ENCODE measurements at places on chromosomes 4 and X.

DNA sequence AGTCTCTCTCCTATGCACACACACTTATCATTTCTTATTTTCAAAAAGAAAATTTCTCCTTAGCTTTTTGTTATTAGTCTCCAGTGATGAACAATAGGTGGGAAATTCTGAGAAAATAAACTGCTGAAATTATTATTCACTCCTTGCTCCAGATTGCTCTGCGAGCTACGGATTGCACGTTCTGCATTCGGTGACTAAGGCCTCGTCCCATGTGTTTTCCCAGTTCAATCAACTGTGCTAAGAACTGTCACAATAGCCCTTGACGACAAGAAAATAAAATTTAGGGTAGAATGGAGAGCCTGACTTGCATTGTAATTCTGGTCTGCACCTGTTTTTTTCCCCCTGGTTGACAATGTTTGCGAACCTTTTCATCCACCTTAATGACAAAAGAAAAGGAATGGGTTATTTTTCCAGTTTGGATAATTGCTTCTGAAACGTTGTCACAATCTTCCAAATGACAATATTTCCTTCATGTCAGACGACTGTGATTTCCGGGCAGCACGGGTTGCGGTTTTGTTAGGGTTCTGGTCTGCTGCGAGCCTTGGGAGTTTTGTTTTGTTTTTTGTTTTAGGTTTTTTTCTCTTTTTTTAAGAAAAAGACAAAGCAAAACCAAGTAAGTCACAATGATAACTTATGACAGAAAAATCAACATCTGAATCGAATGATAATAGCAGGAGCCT, 124.5 kb upstream of the NOCT start:
- no peak for DNase-seq

DNA sequence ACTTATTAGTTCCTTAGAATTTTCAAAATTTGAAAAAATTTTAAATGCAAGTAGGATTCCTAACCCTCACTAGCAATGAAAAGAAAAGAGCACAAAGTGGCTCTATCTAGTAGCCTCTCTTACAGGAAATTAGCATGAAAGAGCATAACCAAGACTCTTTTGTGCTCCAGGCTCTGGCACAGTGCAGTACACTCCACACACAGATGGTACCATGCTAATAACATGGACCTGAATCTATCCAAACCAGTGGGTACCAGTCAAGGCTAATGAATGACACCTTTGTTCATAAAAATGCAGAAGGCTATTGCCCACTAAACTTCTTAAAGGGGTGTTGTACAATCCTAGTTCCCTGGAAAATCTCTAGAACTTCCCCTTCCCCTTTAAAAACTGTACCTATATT, 119.0 kb downstream of the MANBA start:
- no peak for DNase-seq

DNA sequence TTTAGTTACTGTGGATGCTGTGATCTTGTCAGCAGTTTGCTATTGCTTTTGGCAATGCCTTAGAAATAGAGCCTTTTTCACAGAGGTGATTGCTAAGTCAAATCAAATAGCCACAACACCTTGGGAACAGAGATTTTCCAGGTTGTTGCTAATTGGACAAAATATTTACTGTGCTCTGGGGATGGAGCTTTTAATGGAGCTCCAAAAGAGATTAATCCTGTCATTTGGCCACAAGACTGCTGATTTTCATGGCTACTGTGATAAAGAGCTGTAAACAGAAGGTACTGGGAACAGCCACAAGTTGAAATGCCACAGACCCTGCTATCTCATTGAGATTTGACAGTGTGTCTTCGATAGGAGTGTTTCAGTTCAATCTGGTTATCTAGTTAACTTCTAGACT, 1715.2 kb upstream of the ADGRL3 start:
- DNase-seq, result no peak

DNA sequence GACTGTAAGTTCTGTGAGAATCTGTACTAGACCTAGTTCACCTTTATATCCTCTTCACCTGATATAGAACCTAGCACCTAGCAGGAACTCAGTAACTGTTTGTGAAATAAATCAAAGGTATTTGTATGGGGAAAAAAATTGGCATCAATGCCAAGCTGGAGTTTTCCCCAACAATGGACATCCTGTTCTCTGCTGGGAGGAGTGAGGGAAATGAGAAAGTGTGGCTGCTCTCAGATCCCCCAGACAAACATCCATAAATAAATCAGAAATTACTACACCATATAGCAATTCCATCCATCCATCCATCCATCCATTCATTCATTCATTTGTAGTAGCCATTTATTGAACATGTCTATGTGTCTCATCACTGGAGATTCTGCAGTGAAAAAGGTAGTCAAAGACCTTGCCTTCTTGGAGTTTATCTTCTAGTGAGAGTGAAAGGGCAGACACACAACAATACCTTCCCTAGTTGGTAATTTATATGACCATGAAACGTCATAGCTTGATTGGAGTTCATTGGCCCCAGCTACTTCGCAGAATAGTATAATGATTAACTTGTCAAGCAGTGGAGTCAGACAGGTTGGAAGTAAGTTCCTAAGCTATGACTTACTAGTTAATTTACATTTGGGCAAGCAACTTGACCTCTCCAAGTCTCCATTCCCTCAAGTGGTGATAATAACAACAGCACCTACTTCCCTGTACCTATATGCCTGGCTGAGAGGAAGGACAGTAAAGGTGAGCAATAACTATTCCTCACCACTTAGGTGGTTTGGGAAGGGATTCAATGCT, 98.7 kb upstream of the KIT start:
- no peak for DNase-seq

DNA sequence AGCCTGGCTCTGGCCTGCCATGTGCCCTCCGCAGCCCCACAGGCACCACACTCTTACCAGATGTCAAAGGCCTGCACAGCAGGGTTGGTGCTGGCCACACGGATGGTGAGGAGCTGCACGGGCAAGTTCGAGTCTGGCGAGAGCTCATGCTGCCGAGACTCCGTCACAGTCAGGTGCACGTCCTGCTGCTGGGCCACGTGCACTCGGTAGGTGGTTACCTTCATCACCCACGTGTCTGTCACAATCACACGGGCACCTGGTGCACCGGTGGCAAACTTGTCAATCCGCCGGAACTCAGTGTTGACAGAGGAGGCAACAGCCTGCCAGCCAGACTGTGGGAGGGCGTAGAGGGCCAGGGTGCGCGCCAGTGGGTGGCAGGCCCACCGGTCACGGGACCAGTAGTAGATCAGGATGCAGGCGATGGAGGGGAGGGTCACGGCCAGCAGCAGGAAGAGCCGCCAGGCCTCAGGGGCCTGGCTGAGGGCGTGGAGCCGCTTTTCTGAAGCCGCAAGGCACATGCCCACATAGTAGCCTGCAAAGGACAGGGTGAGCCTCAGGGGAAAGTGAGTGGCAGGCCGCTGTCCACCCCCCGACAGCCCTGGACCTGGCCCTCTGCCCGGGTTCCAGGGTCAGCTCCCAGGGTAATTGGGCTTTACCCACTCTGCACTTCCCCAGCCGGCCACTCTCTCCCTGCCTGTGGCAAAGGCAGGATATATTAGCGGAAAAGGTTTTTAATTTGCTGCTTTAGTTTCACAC, 2.9 kb downstream of the TMEM129 start:
- no peak for DNase-seq

DNA sequence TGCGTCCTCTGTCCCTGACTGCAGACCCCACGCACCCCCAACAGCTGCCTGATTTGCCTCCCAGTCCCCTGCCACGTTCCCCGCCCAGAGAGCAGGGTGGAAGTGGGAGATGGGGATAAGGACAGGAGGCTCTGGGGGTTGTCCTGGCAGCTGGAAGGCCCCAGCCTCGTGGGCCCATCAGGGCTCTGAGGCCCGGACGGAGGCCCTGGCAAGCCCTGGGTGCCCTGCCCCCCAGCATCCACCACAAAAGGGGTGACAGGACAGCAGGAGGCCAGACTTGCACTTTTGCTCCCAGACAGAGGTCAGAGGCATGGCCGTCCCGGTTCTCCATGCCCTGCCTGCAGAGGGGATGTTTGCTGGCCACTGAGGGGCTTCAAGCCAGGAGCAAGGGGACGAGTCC, 4.7 kb downstream of the SH3TC1 start:
- no peak for DNase-seq

- DNase-seq, result no peak
These were observed 38.3 kb upstream of the MAPK10 start for GRCh38 chr4:86398187-86398586.

GRCh38 chr4:108662629-108663028, 12.2 kb downstream of the OSTC start:
- DNase-seq, result no peak

DNA sequence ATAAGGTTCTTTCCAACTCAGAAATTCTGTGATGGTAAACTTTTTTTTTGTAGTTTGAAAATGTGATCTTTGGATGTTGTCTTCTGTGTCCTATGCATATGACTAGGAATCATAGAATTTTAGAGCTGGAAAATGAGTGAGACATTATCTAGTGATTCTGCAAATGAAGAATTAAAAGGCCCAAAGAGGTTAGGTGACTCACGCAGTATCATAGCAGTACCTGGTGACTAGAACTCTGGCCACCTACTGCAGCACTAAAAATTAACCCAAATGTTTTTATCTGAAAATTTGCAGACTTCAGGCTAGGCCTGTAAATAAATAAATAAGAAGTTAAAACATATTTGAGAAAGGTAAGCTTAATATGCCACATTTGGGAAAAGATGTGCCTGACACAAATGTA, 52.8 kb downstream of the NFKB1 start:
- no peak for DNase-seq

- no peak for DNase-seq
These were observed 100.7 kb upstream of the AMOT start for GRCh38 chrX:112941209-112941837.

GRCh38 chrX:27884654-27885053, 76.9 kb downstream of the MAGEB10 start:
- no peak for DNase-seq

- no peak for DNase-seq
These were observed 36.9 kb downstream of the HMX1 start for GRCh38 chr4:8834681-8835220.

DNA sequence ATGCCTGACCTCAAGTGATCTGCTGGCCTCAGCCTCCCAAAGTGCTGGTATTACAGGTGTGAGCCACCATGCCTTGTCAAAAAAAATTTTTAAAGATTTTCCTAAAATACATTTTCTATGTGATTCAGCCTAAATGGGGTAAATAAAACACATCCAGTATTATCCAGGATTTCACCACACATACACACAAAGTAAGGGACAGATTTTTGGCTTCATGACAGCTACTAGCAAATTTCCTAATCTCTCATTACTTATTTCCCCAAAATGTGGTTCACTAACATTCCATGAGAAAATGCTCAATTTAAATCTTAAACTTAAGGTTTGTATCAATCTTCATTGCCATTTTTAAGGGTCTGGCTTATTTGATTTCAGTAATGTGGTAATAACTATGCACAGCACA, 348.5 kb upstream of the INTU start:
- no peak for DNase-seq

DNA sequence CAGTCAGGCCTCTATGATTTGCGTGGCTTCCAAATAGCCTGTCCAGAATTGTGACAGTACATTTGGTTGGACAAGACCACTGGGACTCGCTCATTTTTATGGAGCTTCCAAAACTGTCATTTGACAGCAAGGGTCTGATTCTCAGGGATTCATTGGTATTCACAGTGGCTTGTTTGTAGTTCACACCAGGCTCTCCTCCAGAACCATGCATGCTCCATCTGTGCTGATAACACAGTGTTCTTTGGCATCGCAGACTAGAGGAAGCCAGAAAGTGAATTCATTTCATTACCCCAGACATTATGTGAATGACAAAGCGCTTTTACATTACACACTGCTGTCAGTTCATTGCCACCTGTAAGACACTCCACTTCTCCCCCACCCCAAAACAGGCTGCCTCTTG, 208.3 kb downstream of the ARHGAP10 start:
- DNase-seq, result no peak

DNA sequence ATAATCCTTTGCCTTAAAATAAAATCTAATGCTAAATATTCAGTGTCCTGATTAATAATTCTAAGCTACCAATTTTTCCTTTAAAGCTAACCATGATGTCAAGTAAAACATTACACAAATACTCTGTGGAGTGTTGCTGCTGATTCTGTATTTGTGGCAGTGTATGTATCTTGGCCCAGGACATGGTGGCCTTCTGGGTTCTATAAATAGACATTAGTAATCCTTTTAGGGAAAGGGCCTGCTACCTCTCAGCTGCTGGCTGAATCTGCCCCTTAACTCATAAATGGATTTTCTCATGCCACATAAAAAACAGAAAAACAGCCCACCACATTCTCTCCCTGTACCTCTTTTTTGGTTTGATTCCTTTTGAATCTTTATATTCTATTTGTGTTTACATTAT, 1.2 kb upstream of the XK start:
- DNase-seq, result no peak
